ENCODE measurements at places on chromosomes 3 and 15.

DNA sequence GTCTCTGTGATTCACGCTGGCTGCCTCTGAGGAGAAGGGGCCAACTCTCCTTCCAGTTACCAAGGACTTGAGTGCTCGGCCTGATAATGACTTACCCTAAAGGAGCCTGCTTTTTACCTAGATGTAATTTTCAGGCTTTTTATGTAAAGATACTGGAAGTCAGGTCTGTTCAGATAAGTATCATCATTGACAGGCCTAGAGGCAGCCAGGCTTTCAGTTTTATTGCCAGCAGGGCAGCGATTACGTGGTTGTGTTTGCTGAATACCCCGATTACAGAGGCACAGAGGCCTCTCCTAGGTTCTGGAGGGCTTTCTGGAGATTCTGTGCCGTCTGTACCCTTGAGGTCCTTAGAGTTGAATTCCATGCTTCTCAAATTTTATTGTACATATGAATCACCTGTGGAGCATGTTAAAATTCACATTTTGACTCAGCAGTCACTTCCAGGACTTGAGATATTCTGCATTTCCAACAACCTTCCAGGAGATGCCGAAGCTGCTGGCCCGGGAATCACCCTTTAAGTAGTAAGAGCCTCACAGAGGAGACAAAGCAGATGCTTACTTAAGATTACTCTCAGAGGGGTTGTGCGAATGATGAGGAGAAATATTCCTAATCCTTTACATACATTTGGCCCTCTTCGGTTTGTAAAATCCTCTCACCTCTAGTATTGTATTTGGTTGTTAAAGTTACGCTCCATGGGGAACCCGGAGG, 160.1 kb upstream of the BHLHE40 start:
- DNase-seq: no peak

DNA sequence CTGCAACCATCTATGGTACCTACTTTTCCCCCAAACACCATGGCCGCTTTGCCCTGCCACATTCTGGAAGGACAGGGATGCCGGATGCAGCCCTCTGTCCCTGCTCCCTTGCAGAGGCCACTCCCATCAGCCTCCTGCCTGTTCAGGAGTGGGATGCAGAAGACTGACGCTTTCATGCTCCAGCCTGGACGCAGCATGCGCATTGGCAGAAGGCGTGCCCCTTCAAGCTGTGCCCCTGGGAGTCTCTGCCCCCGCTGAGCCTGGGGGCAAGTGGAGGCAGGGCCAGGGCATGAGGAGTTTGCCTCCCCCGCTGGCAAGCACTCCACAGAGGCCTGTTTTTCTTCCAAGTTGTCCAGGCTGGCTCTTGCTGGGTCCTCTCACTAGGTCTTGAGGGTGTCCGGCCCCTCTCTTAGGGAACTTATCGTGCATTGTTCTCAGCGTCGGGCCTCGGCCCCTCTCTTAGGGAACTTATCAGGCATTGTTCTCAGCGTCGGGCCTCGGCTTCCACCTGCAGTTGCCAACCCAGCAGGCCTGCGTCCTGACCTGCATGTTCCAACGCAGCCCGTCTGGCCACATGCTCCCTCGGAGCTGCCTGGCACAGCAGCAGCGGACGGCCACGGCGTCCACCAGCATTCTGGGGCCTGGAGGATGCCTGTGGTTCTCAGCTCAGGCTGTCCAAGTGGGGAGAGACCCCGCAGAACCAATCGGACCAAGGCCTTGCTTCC, 14.6 kb upstream of the SNRPA1 start:
- no peak for DNase-seq

- no peak for DNase-seq
Measured at GRCh38 chr3:172209333-172210321, 170.2 kb downstream of the FNDC3B start.

GRCh38 chr3:123258811-123259420, 57.2 kb downstream of the SEC22A start:
- DNase-seq: peak; percentile 88

GRCh38 chr3:150059241-150059640, 88.5 kb upstream of the PFN2 start:
- no peak for DNase-seq

DNA sequence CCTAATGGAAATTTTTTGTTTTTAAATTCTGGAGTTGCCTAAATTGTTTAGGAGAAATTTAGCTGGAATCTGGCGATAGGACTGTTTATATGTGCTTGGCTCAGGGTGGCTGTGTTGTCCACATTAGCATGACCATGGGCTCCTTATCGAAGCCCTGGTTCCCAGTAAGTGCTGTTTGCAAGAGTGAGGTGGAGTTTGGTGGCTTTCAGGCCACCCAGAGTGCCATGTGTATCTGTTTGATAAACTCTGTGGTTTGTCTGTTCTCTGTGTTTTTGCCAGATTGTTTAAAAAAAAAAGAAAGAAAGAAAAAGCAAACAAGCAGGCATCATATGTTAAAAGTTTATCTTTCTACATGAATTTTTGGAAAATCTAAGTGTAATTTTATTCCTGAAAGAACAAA, 51.5 kb downstream of the PLCL2 start:
- DNase-seq: no peak

- no peak for DNase-seq
Measured at GRCh38 chr3:16142350-16143025, 32.0 kb upstream of the GALNT15 start.

GRCh38 chr15:98442379-98442833, 205.9 kb upstream of the IGF1R start:
- peak; percentile 60 for DNase-seq

- no peak for DNase-seq
Measured at GRCh38 chr15:59303633-59304032, 69.0 kb downstream of the MYO1E start.

GRCh38 chr15:83446904-83447709, at the start of gene SH3GL3:
SH3GL3 (plus strand) TSS chr15:83447341; CDS start chr15:83447534, 193 bp downstream.
- DNase-seq: no peak

- no peak for DNase-seq
Measured at GRCh38 chr15:67765701-67766100, 59.6 kb upstream of the SKOR1 start.

DNA sequence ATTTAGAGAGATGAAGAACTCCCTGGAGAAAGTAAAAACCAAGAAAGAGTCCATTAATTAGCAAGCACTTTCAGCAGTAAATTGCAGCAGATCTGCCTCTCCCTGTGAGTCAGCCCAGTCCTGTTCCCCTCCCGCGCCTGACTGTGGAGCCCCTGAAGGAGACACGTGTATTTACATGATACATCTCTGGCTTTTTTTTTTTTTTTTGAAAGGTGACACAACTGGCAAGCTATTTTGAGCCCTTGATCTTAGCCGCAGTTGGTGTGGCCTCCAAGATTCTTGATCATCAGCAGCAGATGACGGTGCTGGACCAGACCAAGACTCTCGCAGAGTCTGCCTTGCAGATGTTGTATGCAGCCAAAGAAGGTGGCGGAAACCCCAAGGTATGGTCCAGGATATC, 271.8 kb upstream of the TPM1 start:
- peak; percentile 78 for DNase-seq

GRCh38 chr3:155352900-155353490, 59.5 kb upstream of the STRIT1 start:
- DNase-seq: peak; percentile 63

GRCh38 chr15:66657185-66658020, 44.6 kb upstream of the SMAD6 start:
- DNase-seq: no peak

- no peak for DNase-seq
Measured at GRCh38 chr3:55955891-55956477, 468.9 kb upstream of the WNT5A start.

DNA sequence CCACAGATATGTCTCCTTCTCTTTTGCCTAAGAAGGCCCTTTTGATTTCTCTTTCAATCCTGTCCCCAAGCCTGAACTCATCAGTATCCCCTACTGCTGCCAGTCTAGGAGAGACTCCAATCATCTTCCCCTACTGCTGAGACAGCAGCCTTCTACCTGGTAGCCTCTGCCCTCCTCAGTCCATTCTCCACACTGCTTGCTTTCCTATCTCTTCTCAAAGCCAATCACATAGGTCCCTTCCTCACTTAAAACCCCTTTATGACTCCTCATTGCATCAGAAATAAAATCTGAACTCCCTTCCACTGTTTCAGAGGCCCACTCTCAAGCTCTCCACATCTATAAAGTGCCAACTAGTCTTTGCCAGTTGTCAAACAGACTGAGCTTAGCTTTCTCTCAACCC, 1081.8 kb upstream of the CFAP20DC start:
- DNase-seq: no peak
